Inflammatory macrophage (primary cell): ENCODE measurements at places on chromosomes 4 and X.

GRCh38 chrX:55127692-55128091, 38.9 kb downstream of the PAGE2 start:
- no peak for DNase-seq

DNA sequence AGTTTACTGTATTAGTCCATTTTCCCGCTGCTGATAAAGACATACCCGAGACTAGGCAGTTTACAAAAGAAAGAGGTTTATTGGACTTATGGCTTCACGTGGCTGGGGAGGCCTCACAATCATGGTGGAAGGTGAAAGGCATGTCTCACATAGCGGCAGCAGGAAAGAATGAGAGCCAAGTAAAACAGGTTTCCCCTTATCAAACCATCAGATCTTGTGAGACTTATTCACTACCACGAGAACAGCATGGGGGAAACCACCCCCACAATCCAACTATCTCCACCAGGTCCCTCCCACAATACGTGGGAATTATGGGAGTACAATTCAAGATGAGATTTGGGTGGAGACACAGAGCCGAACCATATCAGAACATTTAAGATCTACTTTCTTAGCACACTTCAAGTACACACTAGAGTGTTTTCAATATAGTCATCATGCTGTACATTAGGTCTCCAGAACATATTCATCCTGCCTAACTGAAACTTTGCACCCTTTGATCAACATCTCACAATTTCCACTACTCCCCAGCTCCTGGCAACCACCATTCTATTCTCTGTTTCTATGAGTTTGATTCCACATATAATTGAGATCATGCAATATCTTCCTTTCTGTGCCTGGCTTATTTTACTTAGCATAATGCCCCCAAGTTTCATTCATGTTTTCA, 341.0 kb downstream of the ARHGAP24 start:
- DNase-seq, result no peak

DNA sequence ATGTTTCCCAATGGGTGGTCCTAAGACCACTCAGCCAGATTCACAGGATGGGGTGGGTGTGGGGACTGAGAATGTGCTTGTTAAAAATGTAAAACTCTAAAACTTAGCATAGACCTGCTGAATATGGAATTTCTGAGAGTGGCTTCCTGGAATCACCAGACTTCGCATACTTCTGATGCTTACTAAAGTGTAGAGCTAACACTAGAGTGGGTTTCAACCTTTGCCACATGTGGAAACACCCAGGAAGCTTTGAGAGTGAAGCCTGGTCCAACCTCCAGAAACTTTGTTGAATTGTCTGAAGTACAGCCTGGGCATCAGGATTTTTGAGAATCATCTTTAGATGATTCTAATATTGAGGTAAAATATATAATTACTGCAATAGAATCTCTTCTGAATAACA, 167.8 kb upstream of the EDNRA start:
- DNase-seq, result no peak

GRCh38 chr4:67393699-67394281, 151.5 kb downstream of the CENPC start:
- peak; percentile 37 for DNase-seq

- DNase-seq, result no peak
Measured at GRCh38 chrX:72294497-72294896, 11.2 kb downstream of the CITED1 start.

DNA sequence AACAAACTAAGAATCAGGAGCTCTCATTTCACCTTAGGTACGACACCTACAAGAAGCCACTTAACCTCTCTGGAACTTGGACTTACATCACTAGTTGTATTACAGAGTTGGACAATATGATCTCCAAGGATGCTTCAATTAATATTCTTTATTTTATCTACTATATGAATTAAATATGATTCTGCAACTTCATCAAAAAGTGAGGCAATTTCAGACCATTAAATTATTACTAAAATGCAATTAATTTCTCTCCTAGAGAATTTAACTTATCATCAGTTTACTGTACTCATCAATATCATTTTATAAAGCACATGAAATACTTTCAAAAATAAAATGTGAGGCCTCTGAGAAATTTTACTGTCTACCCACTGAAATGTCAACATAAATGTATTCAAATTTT, 33.9 kb downstream of the SLC39A8 start:
- no peak for DNase-seq

GRCh38 chrX:15158736-15159406, 111.0 kb downstream of the ASB9 start:
- no peak for DNase-seq

DNA sequence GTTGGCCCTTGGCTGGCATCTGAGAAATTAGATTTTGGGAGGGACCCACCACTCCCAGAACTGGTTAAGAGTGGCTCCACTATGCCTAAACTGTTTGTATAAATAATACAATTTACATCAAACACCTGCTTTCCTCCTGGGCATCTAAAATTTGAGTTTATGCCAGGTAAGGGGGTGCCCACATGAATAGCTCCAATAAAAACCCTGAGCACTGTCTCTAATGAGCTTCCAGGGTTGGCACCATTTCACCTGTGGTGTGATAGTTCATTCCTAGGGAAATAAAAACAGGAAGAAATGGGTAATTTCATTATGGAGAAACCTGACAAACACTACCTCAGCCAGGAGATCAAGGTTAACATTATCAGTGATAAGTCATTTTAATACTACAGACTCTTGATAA, 119.7 kb downstream of the FRYL start:
- DNase-seq, result no peak

DNA sequence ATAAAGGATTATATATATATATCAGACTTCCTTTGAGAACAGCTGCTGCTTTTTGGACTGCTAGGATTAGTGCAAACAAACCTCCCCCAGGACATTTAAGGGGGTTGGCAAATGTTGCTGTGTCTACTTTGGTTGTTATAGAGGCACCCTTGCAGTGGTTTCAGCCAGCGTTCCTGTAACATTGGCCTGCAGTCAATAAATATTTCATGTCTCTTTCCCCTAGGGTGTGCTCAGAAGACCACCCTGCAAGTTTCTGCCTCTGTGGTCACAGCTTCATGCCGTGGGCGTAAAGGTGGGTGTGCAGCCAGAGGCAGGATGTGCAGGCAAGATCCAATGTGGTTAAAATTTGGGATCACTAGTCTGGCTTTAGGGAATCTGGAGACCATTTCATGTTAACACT, 28.9 kb downstream of the FGF5 start:
- no peak for DNase-seq

GRCh38 chrX:70494441-70494840, 49.8 kb downstream of the DLG3 start:
- no peak for DNase-seq

GRCh38 chrX:72495046-72495445, 77.6 kb downstream of the HDAC8 start:
- DNase-seq, result no peak

GRCh38 chrX:89033723-89034122, 286.7 kb downstream of the CPXCR1 start:
- DNase-seq, result no peak

- no peak for DNase-seq
Measured at GRCh38 chr4:175412161-175412560, 399.9 kb downstream of the GPM6A start.

GRCh38 chrX:9342561-9343051, 122.3 kb upstream of the TBL1X start:
- peak; percentile 74 for DNase-seq

- DNase-seq, result peak; percentile 42
Measured at GRCh38 chr4:145619639-145619996, 433 bp downstream of the MMAA start.

- DNase-seq, result no peak
Measured at GRCh38 chr4:146335763-146336409, 121.5 kb downstream of the REELD1 start.

DNA sequence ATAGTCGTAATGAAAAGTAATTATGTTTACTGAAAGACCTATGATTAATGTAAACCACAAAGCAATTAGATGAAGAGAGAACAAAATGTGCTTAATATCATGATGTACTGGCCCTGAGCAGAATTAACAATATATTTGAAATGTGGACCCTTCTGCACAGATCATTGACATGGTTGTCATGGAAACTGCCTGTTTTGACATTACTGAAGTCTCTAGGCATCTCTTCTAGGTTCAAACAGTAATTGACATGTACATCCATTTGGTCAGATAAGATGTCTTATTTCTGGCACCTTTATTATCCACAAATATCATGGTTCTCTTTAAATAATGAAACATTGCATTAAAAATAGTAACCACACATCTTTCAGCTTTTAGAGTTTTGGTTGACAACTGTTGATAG, 251.7 kb upstream of the GNPDA2 start:
- no peak for DNase-seq

DNA sequence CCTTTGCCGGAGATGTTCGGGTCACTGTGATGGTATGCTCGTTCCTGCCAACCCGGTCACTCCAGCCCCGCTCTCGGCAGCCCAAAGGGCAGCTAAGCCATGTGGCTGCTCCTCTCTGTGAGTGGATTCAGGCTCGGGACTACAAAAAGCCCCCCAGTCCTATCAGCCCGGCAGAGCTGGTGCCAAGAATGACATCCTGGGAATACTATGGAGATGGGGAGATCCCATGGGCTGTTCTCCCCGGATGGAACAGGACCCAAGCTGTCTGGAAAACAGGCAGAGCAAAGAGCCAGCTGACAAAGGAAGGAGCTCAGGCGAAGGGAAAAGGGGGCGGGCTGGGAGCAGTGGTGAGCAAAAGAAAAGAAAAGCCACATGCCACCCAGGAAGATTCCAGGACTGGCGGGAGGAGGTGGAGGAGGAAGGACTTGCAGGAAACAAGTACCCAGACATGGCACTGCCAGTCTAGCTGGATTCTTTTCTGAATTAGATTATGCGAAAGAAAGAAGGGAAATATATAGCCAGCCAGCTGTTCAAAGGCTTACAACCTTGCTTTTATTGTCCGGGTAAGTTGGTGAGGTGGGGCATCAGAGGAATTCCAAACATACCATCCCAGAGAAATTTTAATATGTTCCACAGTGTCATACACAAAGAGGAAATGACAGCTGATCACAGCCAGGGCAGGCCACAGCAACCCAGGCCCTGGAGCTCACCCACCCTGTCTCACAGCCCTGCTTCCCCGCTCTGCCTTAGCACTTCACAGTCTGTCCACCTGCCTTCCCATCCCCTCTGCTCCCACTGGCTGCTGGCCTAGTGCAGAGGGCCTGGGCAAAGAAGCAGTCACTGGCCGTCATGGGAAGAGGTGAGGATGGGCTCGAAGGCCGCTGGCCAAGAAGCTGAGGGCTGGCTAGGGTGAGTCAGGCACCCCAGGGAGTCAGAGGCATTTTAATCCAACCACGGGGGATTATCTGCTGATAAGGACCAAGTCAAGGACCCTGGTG, 3.4 kb downstream of the NDP start:
- DNase-seq, result no peak

GRCh38 chr4:3434881-3435685, 6.7 kb upstream of the HGFAC start:
- DNase-seq, result no peak

DNA sequence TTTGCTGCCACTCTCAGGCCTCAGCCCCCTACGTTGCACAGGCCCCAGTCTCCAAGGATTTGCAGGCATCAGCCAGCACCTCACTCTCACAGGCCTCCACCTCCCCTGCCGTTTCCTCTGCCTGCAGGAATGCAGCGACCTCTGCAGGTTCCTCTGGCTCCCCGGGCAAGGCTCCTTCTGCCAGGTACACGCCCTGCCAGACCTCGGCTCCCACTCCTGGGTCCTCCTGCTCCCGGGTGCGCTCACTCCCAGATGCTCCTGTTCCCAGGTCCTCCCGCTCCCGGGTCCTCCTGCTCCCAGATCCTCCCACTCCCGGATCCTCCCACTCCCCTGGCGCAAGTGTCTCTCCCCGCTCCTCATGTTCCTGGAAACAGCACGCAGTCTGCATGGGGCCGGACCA, 144.4 kb upstream of the RADX start:
- no peak for DNase-seq

DNA sequence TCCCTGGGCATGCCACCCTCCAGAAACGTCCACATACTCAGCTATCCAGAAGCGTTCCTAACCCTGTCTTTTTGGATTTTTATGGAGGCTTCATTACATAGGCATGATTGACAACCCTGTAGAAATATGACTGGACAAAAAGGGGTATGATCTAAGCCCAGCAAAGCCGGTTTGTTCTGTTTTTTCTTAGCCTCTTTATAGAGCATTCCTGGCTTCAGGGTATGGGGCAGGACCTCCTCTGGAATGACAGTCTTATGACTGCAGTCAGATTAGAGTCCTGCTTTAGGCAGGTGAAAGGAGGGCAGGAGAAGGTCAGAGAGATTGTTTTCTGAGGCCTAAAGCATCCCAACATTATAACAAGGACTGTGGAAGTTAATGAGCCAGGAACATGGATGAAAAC, 137.4 kb downstream of the DCLK2 start:
- no peak for DNase-seq

DNA sequence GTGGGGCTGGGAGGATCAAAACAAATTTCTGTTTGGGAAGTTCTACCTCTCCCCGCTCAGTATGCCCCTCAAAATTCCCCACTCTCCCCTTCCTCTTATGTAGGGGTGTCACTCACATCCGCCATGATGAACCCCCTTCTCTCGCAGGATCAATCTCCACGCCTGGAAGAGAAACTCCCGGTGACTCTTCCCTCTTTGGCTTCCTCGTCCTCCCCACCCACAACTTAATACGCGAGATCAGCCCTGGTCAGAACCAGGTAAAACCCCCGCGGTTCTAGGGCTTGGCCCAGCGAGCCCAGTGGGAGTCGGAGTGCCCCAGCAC, 427 bp downstream of the LAMTOR3 start:
- peak; percentile 12 for DNase-seq

- no peak for DNase-seq
Measured at GRCh38 chr4:135256111-135256510, 1054.5 kb upstream of the PABPC4L start.

- DNase-seq, result no peak
Measured at GRCh38 chr4:184115399-184115798, 102.3 kb downstream of the ENPP6 start.

DNA sequence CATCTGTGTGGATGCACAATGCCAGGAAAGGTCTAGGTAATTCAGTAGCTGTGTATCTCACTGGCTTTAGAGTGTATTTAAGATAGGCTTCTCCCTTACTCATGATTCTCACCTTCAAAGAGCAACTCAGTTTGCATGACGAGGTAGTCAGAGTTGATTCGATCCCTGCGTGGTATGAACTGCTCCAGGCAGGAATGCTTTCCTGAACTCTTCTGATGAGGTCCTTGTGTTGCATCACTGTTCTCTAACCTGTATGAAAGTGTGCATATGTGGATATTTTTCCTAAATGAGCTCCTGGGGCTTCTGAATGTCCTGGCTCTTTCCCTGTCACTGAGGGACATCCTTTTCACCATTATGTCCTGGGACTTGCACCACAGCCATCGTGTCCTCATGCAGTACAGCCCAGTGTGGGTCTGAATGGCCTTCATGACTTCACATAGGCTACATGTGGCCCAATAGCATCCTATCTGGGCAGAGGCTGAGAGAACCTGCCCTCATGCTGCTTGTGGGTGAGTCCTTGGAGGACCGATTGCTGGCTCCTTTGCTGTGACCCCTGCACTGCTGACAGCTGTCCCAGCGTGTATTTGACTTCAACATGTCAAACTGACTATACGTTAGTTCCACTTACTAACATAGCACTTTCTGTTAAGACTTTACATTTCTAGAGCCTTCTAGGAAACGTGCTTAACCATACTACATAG, 65.3 kb upstream of the WDR1 start:
- no peak for DNase-seq

GRCh38 chr4:118931786-118932185, 43.1 kb downstream of the SYNPO2 start:
- no peak for DNase-seq

- no peak for DNase-seq
Measured at GRCh38 chrX:5733501-5733900, 495.2 kb downstream of the NLGN4X start.
